Activated T-cell treated with anti-CD3 and anti-CD28 coated beads, Interleukin-2, amount 50 U/mL, for 4 hours (primary cell): ENCODE measurements at places on chromosomes 12 and 14. TPM values are rescaled to one million over a fixed set of nuclear protein-coding genes. Genes with fewer than 3 reads are reported as not detected.

DNA sequence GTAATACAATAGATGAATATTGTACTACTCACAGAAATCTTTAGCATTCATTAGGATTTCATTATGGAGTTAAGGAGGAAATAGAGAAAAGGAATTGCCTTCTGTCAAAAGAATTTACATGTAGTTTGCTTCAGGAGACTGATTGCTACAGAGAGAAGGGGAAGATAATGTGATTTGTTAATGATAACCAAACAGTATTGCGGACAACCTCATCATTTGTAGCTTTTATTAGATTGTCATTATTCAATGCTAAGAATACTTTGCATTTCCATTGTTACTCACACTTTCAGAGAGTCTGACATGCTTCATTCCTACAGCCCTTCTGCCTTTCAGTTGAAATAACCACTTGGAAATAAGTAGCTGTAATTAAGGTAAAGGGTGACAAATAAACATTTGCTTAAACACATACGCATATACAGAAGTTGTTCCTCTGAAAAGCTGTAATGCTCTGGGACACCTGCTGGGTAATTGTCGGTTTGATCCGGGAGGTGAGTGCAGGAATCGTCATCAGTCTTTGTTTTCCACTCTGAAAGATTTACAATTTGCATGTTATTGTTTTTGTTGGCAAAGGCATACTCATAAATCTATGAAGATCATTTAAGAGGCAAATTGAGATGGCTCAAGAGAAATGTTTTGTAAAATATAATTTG is 600.2 kb downstream of the TRHDE start:
- DNase-seq, result no peak

Gene TMEM179
- total RNA-seq, result not detected

DNA sequence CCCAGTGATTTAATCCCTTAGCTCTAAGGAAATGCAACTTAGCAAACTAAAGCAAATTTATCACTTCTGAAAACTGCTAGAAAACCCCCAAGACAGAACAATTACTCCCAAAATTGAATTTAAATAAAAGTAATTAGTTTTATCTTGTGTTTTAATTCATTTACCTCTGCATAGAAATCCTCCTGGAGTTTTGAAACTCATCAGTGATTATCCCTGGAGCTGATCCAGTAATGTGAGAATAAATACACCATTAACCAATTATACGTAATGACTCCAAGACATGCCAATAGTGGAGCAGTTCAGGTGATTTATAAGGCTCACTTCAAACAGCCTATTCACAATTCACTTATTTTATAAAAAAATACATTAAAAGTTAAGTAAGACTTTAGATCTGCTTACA is 855.3 kb upstream of the FLRT2 start:
- no peak for DNase-seq

DNA sequence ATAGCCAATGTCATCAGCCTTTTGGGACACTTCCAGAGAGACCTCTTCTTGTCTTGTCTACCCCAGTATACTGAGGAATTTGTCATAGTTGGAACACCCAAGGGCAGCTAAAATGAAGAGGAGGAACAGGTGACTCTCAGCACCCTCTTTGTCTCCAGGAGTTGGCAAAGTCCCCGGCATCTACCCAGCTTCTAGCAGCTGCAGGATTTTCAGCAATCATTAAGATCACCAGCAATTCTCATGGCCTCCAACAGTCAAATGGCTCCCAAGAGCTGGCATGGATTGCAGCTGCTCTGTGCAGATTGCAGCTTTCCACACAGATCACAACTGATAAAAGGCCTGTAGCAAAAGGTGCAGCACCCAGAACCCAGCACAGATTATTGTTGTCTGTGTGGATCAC is 32.9 kb downstream of the RERGL start:
- no peak for DNase-seq

DNA sequence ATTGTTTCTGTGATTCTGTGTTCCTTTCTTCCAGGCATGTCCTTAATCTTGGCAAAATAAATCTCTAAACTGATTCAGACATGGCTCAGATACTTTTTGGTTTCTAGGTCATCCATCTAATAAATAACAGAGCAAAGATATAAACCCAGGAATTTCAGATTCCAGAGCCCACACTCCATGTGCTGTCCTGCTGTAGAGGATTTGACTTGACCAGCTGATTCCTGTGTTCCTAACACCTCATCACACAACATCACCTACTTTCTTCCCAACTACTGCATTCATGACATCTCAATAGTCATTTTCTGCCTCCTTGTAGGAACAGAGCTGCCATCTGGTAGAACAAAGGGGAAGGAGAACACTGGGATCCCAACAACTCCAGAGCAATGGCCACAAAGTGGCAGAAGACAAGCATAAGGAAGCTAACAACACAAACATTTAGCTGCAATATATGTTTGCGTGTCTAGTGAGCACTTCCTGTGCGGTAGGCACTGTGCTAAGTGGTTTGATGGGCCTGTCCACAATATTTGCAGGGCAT is 91.9 kb upstream of the OVCH1 start:
- DNase-seq, result no peak

Gene ACOT6
- total RNA-seq, result not detected

Gene SDR39U1
- total RNA-seq, result 52.6 TPM

GRCh38 chr14:25537846-25538455 is 488.0 kb upstream of the STXBP6 start:
- no peak for DNase-seq

Gene MANSC1
- total RNA-seq, result 0.79 TPM

Gene PAWR
- 7.3 TPM for total RNA-seq

DNA sequence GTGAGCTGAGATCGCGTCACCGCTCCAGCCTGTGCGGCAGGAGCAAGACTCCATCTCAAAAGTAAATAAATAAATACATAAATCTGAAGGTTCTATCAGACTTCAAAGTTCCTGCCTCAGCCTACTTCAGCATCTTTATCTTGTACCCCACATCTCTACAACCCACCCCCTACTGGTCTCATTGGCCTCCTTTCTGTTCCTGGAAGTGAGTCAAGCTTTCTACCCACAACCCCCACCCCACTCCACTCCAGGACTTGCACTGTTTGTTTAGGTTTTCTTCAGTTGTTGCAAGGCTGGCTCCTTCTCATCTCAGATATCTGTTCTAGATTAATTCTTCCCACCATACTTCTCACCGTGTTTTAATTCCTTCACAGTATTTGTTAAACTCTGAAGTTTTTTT is 714 bp upstream of the PSMC6 start:
- DNase-seq, result peak; percentile 28

GRCh38 chr14:74863274-74863673 is 12.7 kb downstream of the PROX2 start:
- no peak for DNase-seq

Gene GPR162
- total RNA-seq, result not detected

DNA sequence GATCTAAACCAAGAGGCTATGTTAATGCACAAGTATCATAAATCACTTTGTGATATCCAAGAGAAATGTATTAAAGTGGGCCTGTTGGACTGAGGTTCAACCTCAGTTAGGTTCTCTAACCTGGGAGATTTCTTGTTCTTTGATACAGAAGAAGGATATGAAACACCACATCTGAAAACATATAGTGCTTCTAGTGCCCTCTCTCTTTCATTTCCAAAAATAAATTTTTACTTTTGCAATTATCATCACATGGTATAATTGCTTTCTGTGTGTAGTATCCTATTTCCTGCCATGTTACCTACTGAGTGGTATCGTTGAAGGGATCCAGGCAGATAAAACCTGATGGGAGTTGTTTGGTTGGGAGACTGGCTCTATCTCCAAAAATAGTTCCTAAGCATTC is 264.9 kb downstream of the CCER1 start:
- no peak for DNase-seq
